ENCODE measurements at places on chromosomes 12 and 14.

- no peak for DNase-seq
These were observed 30.4 kb upstream of the IFT81 start for GRCh38 chr12:110093631-110094311.

- no peak for DNase-seq
These were observed 75.0 kb upstream of the HIF1A start for GRCh38 chr14:61620130-61620946.

DNA sequence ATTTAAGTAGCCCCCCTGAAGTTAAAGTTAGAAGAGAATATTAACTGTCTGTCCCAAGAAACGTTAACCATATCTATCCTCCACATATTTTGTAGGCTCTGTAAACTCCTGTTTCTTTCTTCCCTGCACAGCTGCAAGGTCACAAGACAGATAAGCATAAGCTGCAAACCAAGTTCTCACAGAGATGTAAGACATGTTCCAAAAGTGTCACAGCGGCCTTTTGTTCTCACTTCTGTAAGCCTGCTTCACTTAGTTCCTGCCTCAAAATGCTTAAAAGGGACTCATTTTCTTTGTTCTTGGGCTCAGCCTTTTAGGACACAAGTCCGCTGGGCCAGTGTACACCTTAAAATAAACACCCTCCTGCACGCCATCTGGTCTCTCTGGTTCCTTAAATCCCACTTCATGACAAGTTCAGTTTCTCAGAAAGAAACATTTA is 3.2 kb downstream of the RNASE1 start:
- DNase-seq: no peak

GRCh38 chr12:113077057-113077858 is 20.7 kb downstream of the DTX1 start:
- DNase-seq: no peak

DNA sequence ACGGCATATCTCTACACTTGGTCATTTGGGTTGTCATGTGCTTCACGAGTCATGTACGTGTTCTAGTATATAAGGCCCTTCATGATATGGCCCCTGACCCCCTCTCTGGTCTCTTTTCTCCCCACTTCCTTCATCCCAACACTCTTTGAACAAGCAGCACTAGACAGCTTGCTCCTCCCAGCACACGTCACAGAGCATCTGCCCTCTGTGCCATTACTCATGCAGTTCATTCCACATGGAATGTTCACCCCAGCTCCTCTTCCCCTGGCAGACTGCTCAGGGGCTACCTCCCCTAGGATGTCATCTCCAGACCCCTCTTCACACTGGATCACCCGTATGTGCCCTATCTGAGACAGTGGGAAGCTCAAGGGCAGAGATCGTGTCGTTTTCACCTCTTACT is 14.1 kb upstream of the LRP1-AS start:
- no peak for DNase-seq

DNA sequence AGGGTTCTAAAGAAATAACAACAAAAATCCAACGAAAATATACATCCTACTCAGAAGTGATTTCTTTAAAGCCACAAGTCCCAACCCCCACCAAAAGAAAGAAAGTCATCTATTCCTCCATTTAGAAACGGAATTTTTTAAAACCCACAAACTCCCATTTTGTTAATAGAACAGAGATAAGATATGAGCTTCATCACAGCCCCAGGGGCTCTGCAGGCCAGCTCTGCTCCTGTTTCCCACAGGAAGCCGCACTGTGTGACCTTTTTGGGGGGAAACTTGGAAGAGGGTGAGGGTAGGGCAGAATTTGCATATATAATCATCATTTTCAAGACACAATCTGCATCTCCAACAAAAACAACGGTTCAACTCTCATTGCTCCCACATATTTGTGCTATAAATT is 2.8 kb downstream of the FBXL14 start:
- no peak for DNase-seq
